MG63 (cell line): ENCODE measurements at places on chromosomes 5 and 9. TPM values are rescaled to one million over a fixed set of nuclear protein-coding genes. Genes with fewer than 3 reads are reported as not detected.

The PAEP gene
- total RNA-seq = not detected in 2 replicates

The C1QTNF3 gene
- 1.3 and 3.3 TPM in 2 replicates for total RNA-seq

- no peak for DNase-seq
Observed at GRCh38 chr9:105233873-105234272, 10.6 kb upstream of the SLC44A1 start.

DNA sequence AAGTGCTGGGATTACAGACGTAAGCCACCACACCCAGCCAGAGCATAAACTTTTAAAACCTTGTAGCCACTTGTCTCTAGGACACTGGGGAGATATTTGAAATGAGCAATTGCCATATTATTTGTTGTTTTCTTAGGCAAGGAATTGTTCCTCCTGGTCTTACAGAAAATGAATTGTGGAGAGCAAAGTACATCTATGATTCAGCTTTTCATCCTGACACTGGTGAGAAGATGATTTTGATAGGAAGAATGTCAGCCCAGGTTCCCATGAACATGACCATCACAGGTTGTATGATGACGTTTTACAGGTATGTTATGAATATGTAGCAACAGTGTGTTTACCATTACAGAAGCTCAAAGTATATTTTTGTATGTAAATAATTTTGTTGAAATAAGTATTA, 30.5 kb downstream of the SFXN1 start:
- no peak for DNase-seq

- DNase-seq = no peak
Observed at GRCh38 chr9:104786293-104786692, 22.4 kb downstream of the NIPSNAP3B start.

- no peak for DNase-seq
Observed at GRCh38 chr9:136985027-136985602, 2.3 kb downstream of the LCNL1 start.

- no peak for DNase-seq
Observed at GRCh38 chr5:119694284-119694683, 64.9 kb downstream of the FAM170A start.

DNA sequence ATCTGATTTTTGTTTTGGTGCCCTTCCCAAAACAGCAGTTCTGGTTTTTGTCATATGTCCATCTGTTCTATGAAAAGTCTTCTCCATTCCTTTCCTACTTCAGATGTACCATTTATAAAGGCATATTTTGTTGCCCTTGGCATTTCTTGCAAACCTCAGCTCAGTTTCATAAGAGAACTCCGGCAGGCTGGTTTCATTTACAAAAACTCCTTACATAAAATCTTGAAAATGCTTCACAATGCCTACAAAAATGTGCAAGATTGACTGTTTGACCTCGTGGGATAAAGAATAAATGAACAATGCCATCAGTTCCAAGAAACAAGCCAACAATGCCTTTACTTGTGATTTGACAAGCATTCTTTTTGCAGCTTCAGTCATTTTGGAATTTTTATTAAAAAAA, 39.1 kb upstream of the CTNNAL1 start:
- DNase-seq = no peak

- DNase-seq = no peak
Observed at GRCh38 chr9:105127863-105128220, 116.6 kb upstream of the SLC44A1 start.

GRCh38 chr5:120152472-120152871, 311.6 kb upstream of the PRR16 start:
- DNase-seq = peak; percentile 49
